ENCODE measurements at places on chromosomes 11 and 22.

DNA sequence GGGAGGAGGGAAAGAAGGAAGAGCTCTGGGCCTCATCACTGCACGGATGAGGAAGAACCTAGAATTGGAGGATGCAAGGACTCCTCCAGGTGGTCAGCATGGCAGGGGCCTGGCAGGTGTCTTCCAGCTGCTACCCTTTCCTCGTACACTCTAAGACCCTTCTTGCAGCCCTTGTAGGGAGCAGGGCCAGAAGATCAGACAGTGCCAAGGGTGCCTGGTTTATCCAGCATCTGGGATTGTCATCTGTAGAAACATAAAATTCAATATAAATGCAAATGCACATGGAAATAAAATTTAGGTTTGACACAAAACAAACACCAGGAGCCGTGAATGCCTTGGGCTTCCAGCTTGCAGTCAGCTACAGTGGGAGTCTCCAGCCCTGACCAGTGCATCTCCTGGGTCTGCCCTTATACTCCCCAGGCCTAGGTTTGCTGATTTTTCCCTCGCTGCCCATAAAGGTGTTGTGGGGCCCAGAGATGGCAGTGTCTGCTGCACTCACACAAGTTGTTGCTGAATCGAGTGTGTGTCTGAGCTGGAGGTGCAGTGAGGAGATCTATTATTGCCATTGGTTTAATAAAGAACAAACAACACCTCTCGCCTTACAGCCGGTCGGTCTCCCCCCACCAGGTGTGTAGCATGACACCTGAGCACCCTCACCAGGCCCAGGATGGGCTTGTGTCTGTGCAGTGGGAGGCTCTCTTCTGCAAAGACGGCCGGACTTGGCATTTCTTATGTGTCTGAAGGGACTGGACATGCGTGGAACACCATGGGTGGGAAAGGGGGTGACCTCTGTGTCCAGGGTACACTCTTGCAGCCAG is 87.1 kb downstream of the BCR start:
- no peak for DNase-seq

GRCh38 chr11:71294846-71295600 is 42.6 kb upstream of the SHANK2 start:
- DNase-seq = no peak

DNA sequence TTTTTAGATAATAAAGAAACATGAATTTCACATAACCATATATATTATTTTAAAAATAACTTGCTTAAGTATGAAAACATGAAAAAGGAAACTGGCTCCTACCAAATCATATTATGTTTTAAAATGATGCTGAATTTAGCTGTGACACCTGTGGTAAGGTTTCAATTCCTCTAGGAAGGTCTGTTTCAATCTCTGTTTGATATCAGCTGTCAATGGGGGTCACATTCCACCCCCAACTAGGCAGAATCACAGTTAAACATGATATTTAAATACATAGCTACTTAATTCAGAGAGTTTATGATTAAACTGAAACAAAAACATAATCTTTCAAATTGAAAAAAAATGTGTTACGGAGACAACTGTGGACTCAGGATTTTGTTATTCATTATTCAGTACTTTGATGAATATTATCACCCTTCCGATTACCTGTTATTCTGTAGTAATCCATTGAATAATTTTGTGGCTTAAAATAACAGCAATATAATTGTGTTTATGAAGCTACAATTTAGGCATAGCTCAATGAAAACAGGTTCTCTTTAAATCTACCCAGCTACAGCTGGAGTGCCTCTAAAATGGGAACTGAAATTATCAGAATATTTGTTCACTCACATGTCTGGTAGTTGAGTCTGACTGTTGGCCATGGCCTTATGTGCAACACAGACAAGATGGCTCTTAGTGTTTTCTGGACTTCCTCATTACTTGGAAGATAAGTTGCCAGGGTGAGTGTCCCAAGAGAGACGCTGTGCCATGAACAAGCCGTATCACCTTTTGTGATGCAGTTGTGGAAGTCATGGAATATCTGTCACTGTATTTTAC is 244.6 kb upstream of the ANO3 start:
- no peak for DNase-seq

DNA sequence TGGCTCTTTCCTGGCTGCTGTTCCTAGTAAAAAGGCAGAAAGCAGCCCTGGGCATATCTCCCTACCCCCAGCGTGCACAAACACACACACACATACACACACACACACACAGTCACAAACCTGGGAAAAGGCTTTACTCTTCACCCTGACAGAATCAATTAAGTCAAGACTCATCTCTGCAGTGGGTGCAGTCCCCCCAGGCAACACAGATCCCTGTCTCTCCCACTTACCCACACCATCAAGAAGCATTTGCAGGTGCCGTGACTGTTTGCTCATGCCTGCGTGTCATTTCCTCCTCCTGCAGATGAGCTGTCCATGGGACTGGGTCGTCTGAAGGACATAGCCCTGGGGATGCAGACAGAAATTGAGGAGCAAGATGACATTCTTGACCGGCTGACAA is 28.6 kb downstream of the SNAP29 start:
- DNase-seq = no peak

- DNase-seq = no peak
Observed at GRCh38 chr11:115607621-115608221, 103.5 kb upstream of the CADM1 start.

GRCh38 chr11:117192401-117192875 is 6.7 kb upstream of the TAGLN start:
- no peak for DNase-seq

GRCh38 chr22:26712158-26712557 is 54.8 kb downstream of the MIAT start:
- DNase-seq = no peak

DNA sequence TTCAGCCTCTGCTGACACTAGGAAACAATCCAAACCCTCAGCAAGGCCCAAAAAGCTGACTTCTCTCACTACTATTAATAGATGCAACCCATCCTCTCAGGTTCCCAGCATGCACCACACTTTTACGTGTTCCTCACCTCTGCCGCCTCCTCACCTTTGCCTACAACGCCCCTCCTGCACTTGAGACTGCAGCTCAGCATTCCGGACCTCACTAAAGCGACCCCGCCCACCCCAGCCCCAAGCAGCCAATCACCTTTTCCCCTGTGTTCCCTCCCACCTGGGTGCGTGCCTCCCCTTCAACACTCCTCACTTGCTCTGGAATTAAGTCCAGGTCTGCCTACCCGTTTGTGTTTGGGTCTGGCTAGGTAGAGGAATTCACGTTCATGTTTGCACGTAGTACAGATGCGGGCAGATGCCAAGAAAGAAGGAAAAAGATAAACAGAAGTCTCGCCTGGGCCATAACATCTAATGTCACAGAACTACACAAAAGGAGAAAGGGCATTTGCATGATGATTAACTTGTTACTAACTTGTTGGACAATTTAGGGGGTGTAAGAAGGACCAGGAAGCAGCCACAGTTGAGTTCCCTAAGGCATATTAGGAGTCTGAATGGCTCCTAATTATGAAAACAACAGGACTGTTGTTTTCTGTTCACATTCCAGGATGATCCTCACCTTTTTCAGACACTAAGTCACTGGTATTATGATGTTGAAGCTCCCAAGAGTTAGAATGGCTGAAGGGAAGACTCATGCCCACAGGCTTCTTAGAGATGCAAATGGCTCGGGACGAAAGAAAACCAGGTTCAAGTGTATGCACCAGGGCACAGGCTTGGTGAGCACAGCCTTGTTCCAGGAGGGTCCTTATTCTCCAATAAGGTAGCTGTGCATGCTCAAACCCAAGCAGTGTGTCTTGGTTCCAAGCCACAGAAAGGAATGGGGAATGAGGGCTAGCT is 102.2 kb downstream of the MICAL3 start:
- no peak for DNase-seq

DNA sequence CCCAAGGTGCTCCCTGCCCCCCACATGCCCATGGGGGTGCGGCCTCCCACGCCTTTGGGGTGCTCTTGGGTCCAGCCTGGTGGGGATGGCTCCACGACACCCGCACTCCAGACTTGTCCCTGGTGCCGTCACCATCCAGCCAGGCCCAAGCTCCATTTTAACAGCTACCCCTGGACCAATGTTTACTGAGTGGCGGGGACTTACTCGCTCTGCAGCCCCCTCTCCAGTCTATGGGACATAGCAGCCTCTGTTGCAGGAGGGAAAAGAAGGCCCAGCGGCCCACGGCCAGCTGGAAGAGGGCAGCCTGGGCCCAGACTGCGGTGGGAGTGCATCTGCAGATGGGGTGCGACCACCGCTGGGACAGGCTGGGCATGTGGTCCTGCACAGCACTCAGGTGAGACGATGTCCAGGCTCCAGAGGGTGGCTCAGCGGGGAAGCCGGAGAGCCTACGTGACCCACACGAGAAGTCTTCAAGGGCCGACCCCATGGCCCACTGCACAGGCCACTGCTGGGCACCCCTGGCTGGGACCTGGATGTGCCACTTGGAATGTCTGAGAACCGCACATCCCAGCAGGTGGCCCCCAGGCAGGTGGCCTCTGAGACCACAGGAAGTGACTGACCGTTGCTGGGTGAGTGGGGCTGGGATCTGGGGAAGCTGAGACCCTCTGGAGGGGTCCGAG is 18.1 kb downstream of the IL17REL start:
- no peak for DNase-seq

- peak; percentile 55 for DNase-seq
Observed at GRCh38 chr22:36286096-36286957, 33.4 kb downstream of the APOL1 start.

GRCh38 chr11:47282462-47282861 is 12.5 kb downstream of the MADD start:
- DNase-seq = no peak

DNA sequence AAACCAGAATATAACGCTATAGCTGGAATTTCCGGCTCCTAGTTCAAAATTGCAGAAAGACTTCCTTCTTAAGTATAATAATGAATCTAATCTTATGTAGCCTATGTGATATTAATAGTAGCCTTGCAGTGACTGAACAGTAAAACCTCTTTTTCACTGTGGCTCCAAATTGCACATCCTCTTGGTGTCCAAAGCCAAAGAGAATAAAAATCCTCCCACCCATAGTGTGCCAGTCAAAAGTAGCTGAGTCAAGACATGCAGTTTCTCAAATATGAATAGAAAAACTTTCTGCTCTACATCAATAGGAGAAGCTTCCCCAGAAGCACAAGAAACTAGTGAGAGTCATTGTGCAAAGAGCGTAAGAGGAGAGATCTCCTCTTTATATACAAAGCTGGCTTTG is 76.0 kb upstream of the PICALM start:
- DNase-seq = no peak

- no peak for DNase-seq
Observed at GRCh38 chr11:3153291-3153861, 11.7 kb downstream of the OSBPL5 start.

DNA sequence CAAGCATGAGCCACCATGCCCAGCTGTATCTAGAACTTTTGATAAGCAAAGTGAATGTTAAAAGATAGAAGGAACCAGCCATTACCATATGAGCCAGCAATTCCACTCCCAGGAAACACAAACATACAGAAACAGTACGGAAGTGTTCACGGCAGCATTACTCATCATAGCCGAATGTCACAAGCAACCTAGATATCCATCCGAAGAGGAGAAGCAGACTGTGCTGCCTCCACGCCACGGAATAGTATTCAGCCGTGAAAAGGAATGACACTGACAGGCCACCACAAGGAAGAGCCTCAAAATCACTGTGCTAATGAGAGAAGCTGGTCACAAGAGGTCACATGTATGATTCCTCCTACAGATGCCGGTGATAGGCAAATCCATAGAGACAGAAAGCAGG is 17.6 kb upstream of the MGAT3 start:
- DNase-seq = no peak

- DNase-seq = peak; percentile 90
Observed at GRCh38 chr11:43311791-43312607, at the start of gene API5. Gene API5 (plus strand): TSS chr11:43311996. CDS start chr11:43312128, 132 bp downstream.

- peak; percentile 38 for DNase-seq
Observed at GRCh38 chr22:32265882-32266767, 11.0 kb upstream of the SLC5A4 start.

DNA sequence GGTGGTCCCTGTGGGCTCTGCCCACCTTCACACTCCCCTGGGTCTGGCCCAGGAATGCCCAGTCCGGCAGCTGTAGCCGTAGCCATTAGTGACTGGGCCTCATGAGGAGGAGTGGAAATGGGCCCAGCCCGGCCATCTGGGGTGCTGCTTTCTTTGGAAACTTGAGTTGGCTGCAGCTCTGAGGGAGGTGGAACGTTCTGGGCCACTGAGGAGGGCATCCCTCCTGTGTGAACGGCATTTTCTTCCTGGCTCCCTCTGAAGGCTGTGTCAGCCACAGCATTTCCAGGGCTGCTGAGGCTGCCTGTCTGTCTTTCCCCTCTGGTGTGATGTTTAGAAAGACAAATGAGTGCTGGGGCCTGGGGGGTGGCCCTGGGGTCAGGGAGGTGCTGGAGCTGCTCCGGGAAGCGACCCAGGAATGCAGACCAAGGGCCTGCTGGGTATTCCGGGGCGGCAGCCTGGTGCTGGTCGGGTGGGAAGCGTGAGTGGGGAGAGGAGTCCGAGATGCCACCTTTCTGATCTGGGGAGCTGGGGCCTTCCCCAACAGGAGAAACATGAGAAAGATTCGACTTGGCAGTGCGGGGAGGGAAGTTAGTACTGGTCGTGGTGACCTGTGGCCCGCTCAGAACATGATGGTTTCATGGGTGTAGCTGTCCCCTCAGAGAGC is 27.1 kb downstream of the PTDSS2 start:
- no peak for DNase-seq

GRCh38 chr11:70746351-70746750 is 348.0 kb downstream of the CTTN start:
- no peak for DNase-seq
